ENCODE measurements at places on chromosomes 5 and 9.

DNA sequence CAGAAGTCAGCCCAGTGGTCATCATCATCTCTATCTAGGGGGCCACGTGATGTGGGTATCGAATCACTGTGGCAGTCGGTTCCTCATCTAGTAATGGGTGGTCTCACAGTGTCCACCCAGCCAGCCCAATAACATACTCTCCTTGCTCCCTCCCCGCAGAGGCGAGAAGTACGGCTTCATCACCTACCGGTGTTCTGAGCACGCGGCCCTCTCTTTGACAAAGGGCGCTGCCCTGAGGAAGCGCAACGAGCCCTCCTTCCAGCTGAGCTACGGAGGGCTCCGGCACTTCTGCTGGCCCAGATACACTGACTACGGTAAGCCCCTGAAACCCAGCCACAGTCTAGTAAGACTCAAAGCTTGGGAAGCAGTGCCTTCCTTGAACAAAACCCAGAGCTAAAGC lies 99.0 kb downstream of the PDE6A start:
- DNase-seq, result no peak

DNA sequence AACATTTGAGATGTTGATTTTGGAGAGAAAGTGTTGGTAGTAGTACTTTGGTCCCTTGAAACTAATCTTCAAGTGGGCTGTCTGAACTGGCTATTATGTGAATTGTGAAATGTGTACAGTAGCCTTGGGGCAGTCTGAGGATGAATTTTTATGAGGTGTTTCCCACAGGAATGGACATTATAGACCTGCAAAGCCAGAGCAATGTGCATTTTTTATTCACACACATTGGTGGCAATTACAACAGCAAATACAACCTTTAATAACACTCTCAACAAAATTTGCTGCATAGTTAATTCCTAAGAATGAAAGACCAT lies 147.0 kb downstream of the PAM start:
- no peak for DNase-seq

DNA sequence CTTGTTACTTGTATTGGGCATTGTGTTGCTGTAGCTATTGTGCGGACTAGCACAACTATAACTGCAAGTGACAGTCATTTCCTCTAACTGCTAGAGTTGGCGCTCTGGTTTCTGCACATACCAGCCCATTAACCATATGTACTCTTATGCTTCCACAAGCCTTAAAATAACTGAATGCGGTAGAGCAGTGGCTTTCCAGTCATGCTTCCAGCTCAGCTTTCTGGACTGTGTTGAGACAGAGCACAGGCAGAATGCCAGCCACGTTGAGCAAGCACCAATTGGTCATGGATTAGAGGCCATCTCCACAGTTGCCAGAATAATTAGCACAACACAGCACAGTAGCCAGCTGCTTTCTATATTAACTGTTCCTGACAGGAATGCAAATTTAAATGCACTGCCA lies 12.2 kb downstream of the INVS start:
- no peak for DNase-seq

- DNase-seq, result no peak
These were observed 181.4 kb downstream of the SH3GL2 start for GRCh38 chr9:17760250-17760649.

Data from CD4-positive, alpha-beta T cell (primary cell).